ENCODE measurements at places on chromosomes 12 and 14.

DNA sequence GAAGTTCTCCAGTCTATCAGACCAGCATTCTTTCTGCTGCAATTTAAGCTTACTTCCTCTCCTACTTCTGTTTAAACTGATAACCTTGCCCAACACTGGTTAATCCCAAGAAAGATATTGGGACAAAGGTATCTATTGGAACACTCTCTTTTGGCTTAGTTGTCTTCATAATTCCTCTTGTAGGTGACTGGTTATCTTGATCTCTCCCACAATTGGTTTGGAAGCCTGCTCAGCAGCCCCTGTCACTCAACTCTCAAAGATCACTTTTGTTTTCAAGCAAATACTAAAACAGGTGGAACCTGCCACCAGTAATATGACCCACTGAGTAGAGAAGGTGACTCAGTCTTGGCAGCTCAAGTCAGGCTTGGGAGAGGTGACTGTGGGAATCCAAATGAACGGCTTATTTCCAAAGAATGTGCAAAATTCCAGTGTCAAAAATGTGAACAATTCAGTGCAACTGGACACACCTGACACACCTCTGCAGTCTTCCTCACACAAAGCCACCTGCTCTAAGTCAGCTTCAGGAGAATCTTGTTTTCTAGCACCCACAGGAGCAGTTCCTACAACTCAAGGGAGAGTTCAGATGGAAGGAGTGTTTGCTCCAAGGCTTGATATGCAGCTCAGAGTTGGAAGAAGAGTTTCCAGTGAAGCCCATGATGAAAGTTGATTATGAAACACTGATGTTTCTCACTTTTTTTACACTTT lies 83.2 kb upstream of the SLC38A2 start:
- ATAC-seq = peak; percentile 30

- ATAC-seq = no peak
These were observed 99.2 kb downstream of the SCARB1 start for GRCh38 chr12:124764451-124764850.

DNA sequence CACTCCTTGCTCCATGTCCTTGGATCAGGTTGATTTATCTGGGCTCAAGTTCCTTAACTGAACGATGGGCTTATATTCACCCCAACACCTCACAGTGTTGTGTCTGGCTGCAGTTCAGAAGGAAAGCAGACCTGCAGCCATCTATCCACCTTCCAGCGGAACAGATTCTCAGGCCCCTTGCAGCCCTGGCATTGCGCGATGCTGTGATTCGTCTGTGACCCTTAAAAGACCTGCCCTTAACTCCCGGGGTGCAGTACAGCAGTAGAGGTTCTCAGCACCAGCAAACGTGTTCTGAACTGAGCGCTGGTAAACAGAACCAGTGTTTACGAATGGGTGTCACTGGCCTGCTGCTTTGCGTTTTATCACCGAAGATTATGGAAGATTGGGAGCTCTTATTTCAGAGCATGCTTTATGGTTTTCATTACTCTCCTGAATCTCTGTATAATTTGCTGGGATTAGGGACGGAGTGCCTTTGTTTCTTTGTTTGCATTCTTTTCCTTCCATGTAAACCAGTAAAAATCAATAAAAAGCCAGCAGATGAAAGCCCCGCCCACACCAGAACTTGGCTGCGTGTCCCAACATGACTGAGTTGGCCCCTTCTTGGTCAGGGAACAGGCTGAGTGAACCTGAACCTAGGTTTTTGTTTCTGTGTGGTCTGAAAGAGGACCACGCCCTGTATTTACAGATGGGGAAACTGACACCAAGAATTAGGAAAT lies 286.7 kb upstream of the CRY1 start:
- no peak for ATAC-seq

DNA sequence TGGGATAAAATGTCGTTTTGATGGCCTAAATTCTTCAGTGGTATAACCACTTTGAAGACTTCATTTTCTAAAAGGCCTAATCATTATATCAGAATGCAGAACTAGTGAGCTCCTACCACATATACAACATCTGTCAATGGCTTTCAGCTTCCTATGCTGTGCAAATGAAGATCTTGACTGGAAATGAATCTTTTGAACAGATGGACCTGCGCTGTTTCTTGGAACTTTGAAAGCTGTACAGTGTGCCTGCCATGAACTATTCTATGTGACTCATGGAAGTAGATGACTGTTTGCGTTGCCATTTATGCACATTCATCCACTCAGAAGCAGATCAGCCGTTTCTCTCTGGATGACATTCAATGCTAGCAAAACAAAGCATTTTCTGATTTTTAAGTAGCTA lies 542.2 kb upstream of the USP15 start:
- ATAC-seq = no peak

All from activated T-helper 17 cell treated with anti-CD3 and anti-CD28 coated beads, Interleukin-2, amount 50 U/mL, for 72 hours (primary cell).